ENCODE measurements at places on chromosomes 16 and 17. TPM values are rescaled to one million over a fixed set of nuclear protein-coding genes. Genes with fewer than 3 reads are reported as not detected.

DNA sequence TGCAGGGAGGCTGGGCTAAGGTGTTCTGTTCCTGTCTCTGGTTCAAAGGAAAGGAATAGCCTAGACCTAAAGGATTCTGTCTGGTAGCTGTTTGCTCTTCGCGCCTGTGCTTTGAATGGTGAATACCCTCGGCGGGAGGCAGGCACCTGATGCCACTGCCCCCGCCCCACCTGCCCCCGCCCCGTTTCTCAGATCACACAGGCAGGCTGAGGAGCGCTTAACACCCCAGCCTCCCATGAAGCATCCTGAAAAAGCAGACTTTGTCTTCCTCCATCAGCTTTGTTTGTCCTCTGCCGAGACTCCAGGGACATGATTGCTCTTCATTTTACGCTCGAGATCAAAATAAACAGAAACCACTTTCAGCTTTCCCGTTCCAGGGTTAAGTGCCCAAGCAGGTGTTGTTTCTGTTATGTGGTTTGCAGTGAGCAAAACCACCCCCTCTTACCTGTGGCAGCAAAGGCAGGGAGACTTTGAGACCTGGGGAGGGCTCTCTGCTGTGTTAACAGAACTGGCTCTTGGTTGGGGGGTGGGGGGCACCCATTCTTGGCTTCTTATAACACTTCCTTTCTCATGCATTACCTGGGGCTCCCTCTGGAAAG, 452.1 kb downstream of the WWOX start:
- no peak overlapping the region for H3K4me3 ChIP-seq
- H3K27me3 ChIP-seq = no peaks in the 10 kb centered on the region
- H3K27ac ChIP-seq = no peak overlapping the region
- H3K36me3 ChIP-seq = no peaks in the 10 kb centered on the region

DNA sequence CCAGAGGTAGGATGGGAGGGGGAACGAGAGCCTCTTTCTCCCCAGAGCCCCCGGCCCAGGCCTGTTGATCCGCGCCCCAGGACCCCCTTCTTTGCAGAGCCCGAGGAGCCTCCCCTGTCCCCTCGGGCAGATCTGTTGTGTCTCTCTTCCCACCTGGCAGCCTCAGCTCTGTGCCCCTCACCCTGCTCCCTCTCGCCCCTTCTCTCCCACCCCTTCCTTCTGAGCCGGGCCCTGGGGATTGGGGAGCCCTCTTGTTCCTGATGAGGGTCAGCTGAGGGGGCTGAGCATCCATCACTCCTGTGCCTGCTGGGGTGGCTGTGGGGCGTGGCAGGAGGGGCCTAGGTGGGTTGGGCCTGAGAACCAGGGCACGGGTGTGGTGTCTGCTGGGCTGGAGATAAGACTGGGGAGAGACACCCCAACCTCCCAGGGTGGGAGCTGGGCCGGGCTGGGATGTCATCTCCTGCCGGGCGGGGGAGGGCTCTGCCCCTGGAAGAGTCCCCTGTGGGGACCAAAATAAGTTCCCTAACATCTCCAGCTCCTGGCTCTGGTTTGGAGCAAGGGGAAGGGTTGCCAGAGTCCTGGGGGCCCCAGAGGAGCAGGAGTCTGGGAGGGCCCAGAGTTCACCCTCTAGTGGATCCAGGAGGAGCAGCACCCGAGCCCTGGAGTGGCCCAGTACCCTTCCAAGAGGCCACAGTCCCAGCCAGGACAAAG, 65.4 kb downstream of the MRC2 start:
- no peak overlapping the region for H3K4me3 ChIP-seq
- no peaks in the 10 kb centered on the region for H3K4me1 ChIP-seq
- DNase-seq = no peak

Gene ADAMTS18
- not detected for total RNA-seq

GRCh38 chr17:48384164-48384563, 45.9 kb downstream of the SKAP1 start:
- no peak overlapping the region for H3K27ac ChIP-seq
- no peaks in the 10 kb centered on the region for H3K36me3 ChIP-seq
- H3K4me3 ChIP-seq = no peak overlapping the region
- no peak for DNase-seq
- H3K4me1 ChIP-seq = no peaks in the 10 kb centered on the region

GRCh38 chr17:78387977-78388941, 9.8 kb downstream of the PGS1 start:
- DNase-seq = no peak
- H3K27ac ChIP-seq = no peak overlapping the region
- H3K4me1 ChIP-seq = peaks cover 38% of the 10 kb centered on the region
- H3K36me3 ChIP-seq = peaks cover 8% of the 10 kb centered on the region
- no peak overlapping the region for H3K4me3 ChIP-seq
- no peaks in the 10 kb centered on the region for H3K27me3 ChIP-seq
